ENCODE measurements at places on chromosomes 16 and 17.

DNA sequence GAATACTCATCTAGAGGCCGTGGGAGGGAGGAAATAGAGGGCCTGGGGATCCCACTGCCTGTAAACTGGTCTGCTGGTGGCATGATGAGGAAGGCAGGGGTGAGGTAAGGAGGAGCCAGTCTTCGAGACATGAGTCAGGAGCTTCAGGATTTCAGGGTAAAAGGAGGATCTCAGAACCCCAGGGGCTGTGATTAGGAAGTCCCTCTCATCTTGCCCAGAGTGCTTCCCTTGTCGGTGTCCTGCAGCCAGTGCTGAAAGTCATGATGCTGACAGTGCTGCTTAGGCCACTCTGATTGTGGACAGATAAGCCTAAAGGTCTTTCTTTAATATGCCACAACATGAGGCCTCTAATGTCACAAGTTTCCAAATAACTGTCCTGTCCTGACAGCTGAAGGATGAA, 29.6 kb downstream of the COG4 start:
- DNase-seq, result no peak

DNA sequence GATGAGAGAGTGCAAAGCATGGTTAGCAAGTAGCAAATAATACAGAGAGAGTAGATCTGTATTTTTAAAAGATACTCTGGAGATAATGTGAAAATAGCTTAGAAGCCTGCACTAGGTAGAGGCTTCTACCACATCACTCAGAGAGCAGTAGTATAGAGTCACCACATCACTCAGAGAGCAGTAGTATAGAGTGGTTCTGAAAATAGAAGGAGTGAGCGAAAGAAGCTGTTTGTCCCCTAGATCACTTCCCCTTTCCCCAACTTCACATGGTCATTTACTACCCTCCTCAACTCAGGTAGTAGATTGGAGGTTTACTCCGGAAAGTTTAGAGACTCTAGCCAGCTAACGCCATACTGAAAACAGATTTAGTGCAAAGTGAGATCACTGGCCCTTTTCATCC, 17.1 kb downstream of the DGKE start:
- no peak for DNase-seq

DNA sequence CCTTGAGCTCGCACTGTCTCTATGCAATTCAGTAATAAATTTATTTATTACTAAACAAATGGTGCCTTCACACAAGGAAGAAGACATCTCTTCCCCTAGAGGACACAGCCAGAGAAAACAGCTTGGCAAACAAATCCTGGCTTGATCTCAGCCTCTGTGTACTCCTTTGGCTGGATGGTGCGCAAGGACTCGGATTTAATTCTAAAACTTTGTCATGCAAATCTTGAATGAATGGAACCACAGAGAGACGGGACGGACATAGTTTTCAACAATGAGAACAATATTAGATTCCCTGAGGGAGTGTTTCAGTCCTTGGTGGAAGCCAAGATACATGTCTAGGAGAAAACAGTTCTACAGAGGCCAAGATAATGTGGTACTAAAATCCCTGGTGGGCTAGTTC, 349.5 kb downstream of the NPIPA8 start:
- DNase-seq, result no peak

GRCh38 chr16:77009453-77009852, 181.5 kb upstream of the MON1B start:
- no peak for DNase-seq

DNA sequence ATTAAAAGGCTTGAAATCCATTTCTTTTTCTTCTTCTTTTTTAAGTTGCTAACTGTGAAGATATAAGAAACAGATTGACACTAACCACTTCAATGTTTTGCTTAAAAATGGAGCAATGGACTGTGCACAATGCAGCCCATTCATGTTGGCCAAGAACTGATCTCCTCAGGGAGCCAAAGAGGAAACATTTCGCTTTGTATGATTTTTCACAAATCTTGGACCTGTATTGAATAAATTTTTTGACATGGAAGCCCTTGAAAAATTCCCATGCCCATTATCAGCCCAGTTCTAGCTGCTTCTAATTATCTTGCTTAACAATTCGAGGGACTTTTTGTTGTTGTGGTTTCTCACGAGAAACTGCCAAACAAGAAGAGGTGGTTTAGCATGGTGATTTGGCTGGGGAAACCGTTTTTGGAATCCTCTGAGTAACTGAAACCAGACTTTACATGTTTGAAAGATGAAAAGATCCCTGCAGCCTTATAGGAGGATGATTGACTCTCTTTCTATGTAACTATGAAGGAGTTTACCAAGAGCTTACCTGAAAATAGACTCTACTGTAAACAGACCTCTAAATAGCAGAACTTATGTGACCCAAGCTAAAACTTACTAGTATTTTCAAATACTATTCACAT, 1389.4 kb upstream of the GOT2 start:
- no peak for DNase-seq

- DNase-seq, result no peak
Observed at GRCh38 chr17:80568246-80568645, 23.6 kb downstream of the RPTOR start.

GRCh38 chr17:79566251-79566955, 44.4 kb downstream of the RBFOX3 start:
- DNase-seq, result no peak

GRCh38 chr17:66098040-66098439, 93.9 kb downstream of the CEP112 start:
- no peak for DNase-seq

DNA sequence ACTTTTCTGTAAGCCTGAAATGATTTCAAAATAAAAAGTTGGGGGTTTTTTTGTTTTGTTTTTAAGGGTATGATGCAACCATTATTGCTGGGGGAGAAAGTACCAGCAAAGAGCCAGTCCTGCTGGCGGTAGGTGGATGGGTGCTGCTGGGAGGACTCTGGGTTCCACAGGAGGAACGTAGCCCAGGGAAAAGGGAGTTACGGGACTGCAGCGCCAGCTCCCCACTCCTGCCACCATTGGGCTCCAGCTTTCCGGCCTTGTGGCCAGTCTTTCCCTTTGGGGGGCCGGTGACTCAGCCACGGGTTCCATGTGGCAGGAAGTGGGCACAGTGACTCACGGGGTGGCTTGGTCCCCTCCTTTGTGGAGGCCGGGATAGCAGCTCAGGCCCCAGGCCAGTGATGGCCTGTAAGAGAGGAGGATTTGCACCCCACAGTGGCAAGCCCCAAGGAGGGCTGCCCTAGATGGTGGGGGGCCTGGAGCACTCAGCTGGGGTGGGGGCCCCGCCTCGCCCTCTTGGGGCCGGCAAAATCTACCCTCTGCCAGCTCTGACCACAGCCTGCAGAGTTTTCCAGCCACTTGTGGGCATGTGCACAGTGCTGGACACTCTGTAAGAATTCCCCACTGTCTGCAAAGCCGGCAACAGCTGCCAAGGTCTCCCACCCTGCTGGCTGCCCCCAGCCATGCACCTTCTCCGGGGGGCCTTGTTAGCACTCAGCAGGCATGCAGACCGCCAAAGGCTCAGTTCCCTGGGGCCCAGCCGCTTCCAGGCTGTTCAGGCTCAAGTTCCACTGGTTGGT, 30.4 kb downstream of the SOCS3 start:
- DNase-seq, result peak; percentile 18

GRCh38 chr17:76499267-76499667, 2.0 kb downstream of the RHBDF2 start:
- DNase-seq, result no peak

DNA sequence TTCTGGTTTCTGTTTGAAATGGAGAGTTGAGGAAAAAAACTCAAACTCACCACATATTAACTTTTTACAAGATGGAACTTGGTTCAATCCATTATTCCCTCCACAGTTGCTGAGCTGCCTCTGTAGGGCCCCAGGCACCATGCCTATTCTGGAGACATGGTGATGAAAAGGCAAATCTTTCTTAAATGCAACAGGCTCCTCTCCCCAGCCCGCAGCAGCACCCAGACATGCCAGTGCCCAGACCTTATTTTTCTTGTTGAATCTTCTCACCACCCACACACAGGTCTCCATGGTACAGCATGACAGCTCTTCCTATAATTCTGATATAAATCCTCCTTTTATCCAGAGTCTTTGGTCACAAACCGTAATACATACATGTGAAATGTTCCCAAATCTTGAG, 7.6 kb downstream of the CYTH1 start:
- DNase-seq, result peak; percentile 29

- no peak for DNase-seq
Observed at GRCh38 chr16:17962726-17963125, 373.8 kb downstream of the NPIPA8 start.

- DNase-seq, result no peak
Observed at GRCh38 chr17:42027961-42028790, 8.3 kb downstream of the NKIRAS2 start.

DNA sequence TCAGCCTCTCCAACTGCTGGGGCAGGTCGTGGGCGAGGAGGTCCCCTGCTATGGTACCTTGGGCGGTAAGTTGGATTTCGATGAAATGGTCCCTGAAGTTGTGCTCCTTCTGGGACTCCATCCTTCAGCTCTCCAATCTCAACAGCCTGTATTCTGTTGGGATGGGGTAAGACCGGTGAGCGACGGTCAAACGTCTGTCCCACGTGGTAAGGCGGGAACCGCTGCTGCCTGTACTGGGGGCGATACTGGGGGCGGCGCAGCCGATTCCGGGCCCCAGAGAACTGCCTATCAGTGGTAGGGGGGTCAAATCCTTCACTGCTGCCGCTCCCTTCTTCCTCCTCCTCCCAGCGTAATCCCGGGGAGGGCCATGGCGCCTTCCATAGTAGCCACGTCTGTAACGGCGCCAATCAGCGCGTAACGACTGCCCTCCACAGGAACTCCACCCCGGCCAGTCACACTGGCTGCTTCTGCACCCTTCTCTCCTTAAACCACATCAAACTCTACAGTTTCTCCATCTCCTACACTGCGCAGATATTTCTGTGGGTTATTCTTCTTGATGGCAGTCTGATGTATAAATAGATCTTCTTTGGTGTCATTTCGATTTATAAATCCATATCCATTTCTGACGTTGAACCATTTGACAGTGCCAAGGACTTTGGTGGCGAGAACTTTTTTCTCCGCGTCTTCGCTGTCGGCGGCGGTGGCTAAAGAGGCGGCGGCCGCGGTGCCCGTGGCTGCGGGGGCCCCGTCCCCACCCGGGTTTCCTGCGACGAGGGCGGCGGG, 41.1 kb downstream of the AHSP start:
- no peak for DNase-seq
